ENCODE measurements at places on chromosomes 2 and 18. TPM values are rescaled to one million over a fixed set of nuclear protein-coding genes. Genes with fewer than 3 reads are reported as not detected.

OTOF gene
- total RNA-seq, result 1.6 TPM

OR6B2 gene
- total RNA-seq, result not detected

ICOS gene
- not detected for total RNA-seq

DLGAP1 gene
- total RNA-seq, result 16.5 TPM

DNAH6 gene
- total RNA-seq, result 7.8 TPM

CPO gene
- 0.40 TPM for total RNA-seq

ERFE gene
- total RNA-seq, result 1.8 TPM

DNA sequence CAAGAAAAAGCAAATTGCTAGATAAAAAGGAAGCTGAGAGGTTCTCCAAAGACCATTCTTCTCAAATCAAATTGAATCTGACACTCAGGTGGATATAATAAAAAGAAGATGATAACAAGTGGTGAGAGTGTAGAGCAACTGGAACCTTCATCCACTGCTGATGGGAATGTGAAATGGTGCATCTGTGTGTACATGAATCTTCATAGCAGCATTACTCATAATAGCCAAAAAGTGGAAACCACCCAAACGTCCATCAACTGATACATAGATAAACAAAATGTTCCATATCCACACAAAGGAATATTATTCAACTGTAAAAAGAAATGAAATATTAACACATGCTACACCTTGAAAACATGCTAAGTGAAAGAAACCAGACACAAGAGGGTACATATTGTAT is 357.2 kb upstream of the EPHA4 start:
- H3K36me3 ChIP-seq, result no peaks in the 10 kb centered on the region
- no peak overlapping the region for H3K4me3 ChIP-seq
- H3K4me1 ChIP-seq, result no peaks in the 10 kb centered on the region
- no peak for DNase-seq
- no peak overlapping the region for H3K27ac ChIP-seq

GRCh38 chr2:239608723-239609122 is 207.9 kb upstream of the HDAC4 start:
- H3K27ac ChIP-seq, result no peak overlapping the region
- no peak overlapping the region for H3K4me3 ChIP-seq
- no peaks in the 10 kb centered on the region for H3K36me3 ChIP-seq
- no peaks in the 10 kb centered on the region for H3K27me3 ChIP-seq

DNA sequence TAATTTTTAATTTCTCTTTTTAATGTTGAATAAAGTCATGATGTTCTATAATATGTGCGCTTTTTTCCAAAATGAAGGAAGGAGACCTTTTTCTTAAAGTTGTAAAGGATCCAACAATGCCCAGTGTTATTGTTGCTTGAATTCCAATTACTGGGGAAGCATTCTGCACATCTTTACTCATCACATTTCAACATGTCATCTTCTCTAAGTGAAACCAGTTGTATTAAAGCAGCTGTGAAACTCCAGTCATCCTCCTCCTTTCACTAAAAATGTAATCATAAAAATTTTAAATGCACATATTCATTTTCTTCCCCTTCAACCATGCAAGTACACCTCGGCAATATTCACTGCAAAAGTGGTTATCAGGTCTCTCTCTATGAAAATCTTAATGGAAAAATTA is 722.7 kb downstream of the TSN start:
- no peak for DNase-seq
- H3K4me3 ChIP-seq, result no peak overlapping the region
- no peaks in the 10 kb centered on the region for H3K4me1 ChIP-seq
- H3K36me3 ChIP-seq, result no peaks in the 10 kb centered on the region

DNA sequence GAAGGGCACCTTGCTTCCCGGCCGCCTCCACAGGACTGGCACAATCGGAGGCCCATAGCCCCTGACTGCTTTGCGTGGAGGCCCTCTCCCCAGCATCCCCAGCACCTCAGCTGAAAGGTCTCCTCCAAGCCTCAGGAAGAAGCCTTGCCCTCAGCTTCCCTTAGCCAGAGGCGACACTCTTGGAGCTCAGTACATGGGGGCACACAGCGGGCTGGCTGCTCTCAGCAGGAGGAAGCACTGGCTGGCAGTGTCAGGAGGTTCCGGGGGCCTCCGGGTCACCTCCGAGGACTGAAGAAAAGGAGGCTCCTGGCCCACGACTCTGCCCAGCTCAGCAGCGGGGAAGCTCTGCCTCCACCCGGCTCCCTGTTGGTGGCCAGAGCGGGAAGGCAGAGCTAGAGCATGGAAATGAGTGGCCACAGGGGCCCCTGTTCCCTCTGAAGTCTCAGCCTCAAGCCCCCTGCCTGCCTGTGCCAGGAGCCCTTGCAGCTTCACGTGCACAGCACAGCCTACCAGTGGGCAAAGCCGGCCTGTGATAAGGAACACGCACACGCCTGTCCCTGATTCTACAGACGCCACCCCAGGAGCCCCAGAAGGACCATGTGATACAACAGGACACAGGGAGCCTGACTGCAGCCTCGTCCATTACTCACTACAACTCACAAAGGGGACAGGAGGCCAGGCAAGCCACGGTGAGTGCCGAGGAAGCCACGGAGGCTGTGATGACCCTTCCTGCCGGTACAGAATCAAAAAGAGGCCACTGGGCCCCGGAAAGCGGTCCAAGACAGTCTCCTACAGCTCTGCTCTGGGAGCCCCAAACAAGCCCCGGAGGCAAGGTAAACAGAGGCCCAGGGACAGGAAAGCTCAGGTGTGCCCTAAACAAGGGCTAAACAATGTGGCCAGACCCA is 15.5 kb downstream of the HDAC4 start:
- H3K36me3 ChIP-seq, result peaks cover 58% of the 10 kb centered on the region
- H3K27ac ChIP-seq, result no peak overlapping the region
- no peaks in the 10 kb centered on the region for H3K27me3 ChIP-seq
- no peak for DNase-seq
- no peak overlapping the region for H3K4me3 ChIP-seq
- H3K4me1 ChIP-seq, result peaks cover 46% of the 10 kb centered on the region

- no peak overlapping the region for H3K27ac ChIP-seq
- H3K4me3 ChIP-seq, result no peak overlapping the region
- H3K36me3 ChIP-seq, result no peaks in the 10 kb centered on the region
Observed at GRCh38 chr2:20524412-20525040, 77.7 kb downstream of the RHOB start.

DNA sequence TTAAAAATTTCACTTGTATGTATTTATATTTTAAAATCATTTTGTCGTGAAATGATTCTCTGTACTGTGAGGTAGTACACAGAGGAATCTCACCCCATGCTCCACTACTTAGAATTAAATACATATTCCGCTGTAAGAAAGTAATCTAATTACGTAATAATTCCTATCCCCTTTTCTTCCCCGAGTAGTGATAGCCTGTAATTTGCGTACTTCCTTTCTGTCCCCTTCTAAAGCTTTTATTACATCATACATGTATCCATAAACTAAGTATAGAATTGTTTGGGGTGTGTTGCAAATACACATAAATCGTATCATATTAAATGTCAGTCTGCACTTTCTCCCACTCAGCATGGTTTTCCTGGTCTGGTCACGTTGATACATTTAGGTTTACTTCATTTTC is 12.4 kb upstream of the CHCHD5 start:
- no peak overlapping the region for H3K4me3 ChIP-seq
- no peak for DNase-seq
- H3K36me3 ChIP-seq, result peaks cover 49% of the 10 kb centered on the region
- H3K4me1 ChIP-seq, result no peaks in the 10 kb centered on the region
- no peaks in the 10 kb centered on the region for H3K27me3 ChIP-seq

DNA sequence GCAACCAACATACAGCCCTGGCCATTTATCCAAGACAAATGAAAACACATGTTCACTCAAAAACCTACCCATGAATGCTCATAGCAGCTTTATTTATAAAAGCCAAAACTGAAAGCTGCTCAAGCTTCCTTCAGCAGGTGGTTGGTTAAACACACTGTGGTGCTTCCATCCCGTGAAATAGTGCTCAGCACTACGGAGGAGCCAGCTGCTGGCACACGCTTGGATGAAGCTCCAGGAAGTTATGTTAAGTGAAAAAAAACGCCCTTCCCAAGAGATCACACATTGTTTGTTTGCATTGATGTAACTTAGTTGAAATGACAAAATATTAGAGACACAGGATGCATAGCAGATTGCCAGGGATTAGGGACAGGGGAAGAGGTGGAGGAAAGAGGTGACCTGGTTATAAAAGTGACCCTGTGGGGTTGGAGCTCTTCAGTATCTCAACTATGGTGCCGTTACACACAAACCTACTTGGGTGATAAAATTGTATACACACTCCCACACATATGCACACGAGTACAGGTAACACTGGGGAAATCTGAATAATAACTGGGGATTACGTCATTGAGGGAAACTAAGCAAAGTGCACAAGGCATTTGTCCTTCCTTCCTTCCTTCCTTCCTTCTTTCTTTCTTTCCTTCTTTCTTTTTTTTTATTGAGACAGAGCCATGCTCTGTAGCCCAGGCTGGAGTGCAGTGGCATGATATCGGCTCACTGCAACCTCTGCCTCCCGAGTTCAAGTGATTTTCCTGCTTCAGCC is 6.2 kb upstream of the ALPG start:
- no peak overlapping the region for H3K27ac ChIP-seq
- no peak for DNase-seq
- H3K27me3 ChIP-seq, result no peaks in the 10 kb centered on the region
- H3K36me3 ChIP-seq, result no peaks in the 10 kb centered on the region

GRCh38 chr18:49677081-49677480 is 115.2 kb downstream of the LIPG start:
- no peak for DNase-seq
- H3K36me3 ChIP-seq, result no peaks in the 10 kb centered on the region
- no peak overlapping the region for H3K27ac ChIP-seq
- no peaks in the 10 kb centered on the region for H3K27me3 ChIP-seq
- no peaks in the 10 kb centered on the region for H3K4me1 ChIP-seq

GRCh38 chr18:54822872-54823845 is 5.1 kb upstream of the RAB27B start:
- no peak overlapping the region for H3K4me3 ChIP-seq
- no peaks in the 10 kb centered on the region for H3K27me3 ChIP-seq
- peaks cover 3% of the 10 kb centered on the region for H3K4me1 ChIP-seq
- no peak for DNase-seq
- no peak overlapping the region for H3K27ac ChIP-seq
- H3K36me3 ChIP-seq, result no peaks in the 10 kb centered on the region

- H3K27me3 ChIP-seq, result no peaks in the 10 kb centered on the region
- H3K27ac ChIP-seq, result no peak overlapping the region
- H3K4me3 ChIP-seq, result no peak overlapping the region
- no peaks in the 10 kb centered on the region for H3K36me3 ChIP-seq
- H3K4me1 ChIP-seq, result no peaks in the 10 kb centered on the region
Observed at GRCh38 chr2:154400563-154401290, 297.8 kb upstream of the KCNJ3 start.

Data from spinal cord (tissue), 10 donors.